Substantia nigra (tissue), 51 donors: ENCODE measurements at places on chromosomes 5 and 9.
A peak's percentile ranks its signal among the peaks of the same experiment; 100 is the strongest.

DNA sequence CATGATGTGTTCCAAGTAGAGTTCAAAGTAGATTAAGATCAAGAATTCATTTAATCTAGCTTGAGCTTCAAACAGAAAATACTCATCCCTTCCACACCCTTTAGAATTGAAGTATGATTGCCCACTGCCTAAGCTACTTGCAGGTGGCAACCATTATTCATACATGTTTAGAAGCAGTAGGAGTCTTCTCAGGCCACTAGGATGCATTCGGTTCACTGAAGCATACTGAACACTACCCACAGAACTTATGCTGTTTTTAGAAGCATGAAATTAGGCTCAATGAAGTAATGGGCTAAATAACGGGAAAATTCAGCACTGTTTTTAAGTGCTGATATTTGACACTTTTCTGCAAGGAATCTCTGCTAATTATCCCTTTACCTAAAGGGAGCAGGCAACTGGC lies 263.4 kb downstream of the DEPDC1B start:
- no peak for DNase-seq

- DNase-seq = no peak
Measured at GRCh38 chr9:96071076-96071814, 195.8 kb downstream of the ERCC6L2 start.

- no peak for DNase-seq
Measured at GRCh38 chr5:60352992-60353599, 346.9 kb downstream of the DEPDC1B start.

DNA sequence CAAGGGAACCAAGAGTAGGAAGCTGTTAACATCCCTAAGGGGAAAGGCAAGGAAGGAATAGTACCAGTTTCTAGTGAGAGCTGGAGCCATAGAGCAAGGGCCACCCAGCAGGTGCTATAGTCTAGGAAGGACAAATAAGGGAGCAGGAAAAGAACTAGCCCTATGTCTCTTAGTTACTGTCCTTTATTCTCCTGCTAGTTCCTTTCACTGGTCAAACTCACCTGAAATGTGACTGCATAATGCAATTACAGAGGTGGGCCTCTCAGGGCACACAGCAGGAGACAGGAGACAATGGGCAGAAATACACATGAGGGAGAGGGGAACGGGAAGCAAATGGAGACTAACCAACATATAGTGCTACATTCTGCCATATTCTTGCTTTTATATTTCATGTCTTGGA lies 26.7 kb upstream of the FRMPD1 start:
- no peak for DNase-seq

GRCh38 chr5:1527533-1528205 lies 3.9 kb upstream of the LPCAT1 start:
- DNase-seq = no peak

- DNase-seq = no peak
Measured at GRCh38 chr9:16143947-16144890, 591.4 kb downstream of the CCDC171 start.

DNA sequence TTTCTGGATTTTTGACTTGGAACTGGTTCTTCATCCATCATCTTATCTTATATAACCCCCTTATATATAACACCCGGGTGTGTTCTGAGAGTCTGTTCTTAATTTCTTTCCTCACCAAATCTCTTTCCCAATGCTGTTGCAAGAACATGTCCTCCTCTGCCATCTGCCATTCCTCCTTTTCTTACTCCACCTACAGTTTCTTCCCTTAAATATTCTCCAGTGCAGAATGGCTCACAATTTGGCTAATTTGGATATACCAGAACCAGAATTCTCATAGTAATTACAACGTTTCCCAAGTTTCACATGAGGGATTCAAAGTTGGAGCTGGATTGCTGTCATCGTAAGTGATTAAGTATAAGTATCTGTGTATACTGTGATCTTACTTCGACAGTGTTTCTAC lies 28.0 kb downstream of the SKP2 start:
- no peak for DNase-seq

- no peak for DNase-seq
Measured at GRCh38 chr5:4882186-4882585, 257.9 kb upstream of the ADAMTS16 start.

GRCh38 chr5:141816598-141817399 lies 61.4 kb downstream of the PCDH1 start:
- no peak for DNase-seq

GRCh38 chr5:159965031-159965837 lies 43.7 kb upstream of the TTC1 start:
- DNase-seq = peak; percentile 3

GRCh38 chr5:7930011-7930410 lies 61.1 kb downstream of the MTRR start:
- no peak for DNase-seq

- peak; percentile 62 for DNase-seq
Measured at GRCh38 chr5:140351609-140352334, 5.4 kb upstream of the HBEGF start.

- no peak for DNase-seq
Measured at GRCh38 chr5:125306741-125307140, 560.3 kb upstream of the ZNF608 start.

DNA sequence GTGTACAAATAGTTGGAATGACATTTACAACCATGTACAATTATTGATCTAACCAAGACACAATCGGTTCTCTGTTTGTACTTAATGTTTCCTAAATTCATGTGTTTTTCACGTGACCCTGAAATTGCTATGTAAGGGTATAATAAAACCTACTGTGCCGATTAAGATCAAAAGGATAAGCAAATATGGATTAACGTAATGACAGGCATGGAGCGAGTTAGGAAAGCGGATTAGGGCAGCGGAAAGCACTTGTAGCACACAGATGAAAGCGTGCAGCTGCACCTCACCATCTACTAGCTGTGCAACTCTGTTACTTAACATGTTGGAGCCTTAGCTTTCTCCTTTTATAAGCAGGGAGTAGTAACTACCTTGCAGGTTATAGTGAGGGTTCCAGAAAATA lies 38.3 kb upstream of the ZFYVE16 start:
- DNase-seq = no peak

- DNase-seq = no peak
Measured at GRCh38 chr9:91682806-91683205, 259.2 kb upstream of the NFIL3 start.

GRCh38 chr5:24235946-24236345 lies 408.8 kb downstream of the CDH10 start:
- DNase-seq = no peak

DNA sequence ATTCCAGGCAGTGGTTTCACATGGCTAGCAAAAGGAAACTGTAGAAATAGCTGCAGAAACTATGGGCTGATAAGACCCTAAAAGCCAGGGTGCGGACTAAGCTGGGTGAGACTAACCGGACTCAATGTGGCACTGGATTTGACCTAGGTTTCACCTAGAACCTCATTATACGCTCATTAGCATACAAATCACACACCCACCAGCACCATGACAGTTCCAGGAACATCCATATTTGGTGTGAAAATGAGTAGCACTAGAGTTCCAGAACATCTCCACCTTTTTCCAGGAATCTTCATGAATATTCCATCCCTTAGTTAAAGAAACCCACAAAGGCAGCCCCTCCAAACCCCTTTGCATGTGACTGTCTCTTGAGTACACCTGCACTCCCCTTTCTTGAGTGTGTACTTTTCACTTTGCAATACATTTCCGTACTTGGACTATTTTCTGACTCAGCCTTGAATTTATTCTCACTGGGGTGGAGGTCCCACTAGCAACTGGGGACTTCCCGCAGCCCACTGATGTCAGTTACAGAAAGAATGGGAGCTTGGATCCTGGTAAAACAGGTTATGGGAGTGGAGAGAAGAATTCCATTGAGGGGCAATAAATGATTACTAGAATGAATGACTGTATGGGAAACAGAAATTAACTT lies 58.0 kb upstream of the SPATA31C2 start:
- DNase-seq = no peak

DNA sequence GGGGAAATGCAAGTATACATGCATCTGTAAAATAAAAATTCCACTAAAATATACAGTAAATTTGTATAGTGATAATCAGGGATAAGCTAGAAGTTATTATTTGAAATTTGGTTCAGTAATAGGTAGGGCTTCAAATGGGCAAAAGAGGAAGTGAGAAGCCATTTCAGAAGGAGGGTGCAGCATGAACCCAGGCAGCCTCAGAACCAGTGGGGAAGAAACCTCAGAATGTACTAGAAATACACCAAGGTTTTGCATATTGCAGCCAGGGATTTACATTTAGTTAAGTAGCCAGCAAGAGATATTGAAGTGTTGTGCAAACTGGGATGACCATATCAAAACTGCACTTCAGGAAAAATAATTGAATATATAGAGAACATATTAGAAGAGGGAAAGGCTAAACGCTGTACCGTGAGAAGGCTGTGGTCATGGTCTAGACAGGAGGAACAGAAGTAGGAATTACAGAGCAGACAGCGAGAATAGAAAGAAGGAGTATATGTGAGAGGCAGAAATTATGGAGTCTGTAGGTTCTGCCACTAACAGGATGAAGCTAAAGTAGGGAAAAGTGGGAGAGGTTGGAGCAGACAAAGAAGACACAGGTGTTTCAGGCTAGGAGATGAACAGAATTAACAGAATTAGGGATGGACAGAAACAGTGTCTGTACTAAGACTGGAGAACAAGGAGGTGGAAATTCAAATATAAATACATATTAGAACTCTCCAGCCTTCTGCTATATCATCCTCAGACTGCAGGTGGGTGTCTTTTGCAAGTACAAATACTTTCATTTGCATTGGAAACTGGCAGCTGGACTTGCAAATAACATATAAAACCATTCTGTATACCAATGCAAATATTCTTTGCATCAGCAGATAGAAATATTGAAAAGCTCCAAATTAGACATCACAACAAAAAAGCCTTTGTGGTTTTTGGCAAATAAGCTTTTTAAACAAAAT lies 335.6 kb downstream of the ZNF608 start:
- no peak for DNase-seq

DNA sequence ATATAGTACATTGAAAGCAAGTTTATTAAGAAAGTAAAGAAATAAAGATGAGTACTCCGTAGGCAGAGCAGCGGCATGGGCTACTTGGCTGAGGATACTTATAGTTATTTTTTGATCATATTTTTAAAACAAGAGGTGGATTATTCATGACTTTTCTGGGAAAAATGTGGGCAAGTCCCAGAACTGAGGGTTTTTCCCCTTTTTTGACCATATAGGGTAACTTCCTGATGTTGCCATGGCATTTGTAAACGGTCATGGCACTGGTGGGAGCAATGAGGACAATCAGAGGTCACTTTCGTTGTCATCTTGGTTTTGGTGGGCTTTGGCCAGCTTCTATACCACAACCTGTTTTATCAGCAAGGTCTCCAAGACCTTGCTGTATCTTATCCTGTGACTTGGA lies 5.2 kb upstream of the BASP1 start:
- no peak for DNase-seq

DNA sequence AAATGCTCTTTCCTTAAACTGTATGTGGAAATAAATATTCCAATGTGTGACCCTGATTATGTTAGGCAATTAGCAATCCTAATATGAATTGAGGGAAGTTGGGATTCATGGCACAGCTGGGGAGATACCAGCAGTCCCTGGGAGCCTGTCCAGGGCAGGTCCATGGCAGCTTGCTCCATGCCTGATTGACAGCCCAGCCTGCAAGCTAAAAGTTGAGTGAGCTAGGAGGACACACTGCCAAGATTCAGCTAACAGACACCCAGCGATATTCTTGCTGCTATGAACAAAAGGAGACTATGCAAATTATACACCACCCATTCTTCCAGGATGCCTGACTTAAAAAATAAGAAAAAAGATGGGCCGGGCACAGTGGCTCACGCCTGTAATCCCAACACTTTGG lies 6.2 kb downstream of the TGFBI start:
- no peak for DNase-seq

GRCh38 chr5:132943362-132944022 lies 19.9 kb downstream of the AFF4 start:
- DNase-seq = no peak

DNA sequence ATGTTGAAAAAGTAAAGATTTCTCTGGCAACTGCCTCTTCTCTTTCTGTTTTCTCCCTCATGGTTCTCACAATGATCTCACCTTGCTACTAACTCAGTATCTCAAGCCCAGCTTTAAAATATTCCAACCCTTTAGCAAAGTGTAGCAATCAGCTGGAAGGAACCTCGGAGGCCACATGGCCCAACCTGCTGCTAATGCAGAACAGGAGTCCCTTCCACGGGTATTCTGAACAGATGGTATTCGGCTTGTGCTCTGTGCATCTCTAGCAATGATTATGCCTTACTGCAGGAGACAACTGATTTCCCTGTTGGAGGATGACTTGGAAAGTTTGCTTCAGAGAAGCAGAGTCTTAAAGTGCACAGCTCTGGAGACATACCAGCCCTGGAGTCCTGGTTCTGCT lies 151.8 kb upstream of the PPP1R2B start:
- no peak for DNase-seq

DNA sequence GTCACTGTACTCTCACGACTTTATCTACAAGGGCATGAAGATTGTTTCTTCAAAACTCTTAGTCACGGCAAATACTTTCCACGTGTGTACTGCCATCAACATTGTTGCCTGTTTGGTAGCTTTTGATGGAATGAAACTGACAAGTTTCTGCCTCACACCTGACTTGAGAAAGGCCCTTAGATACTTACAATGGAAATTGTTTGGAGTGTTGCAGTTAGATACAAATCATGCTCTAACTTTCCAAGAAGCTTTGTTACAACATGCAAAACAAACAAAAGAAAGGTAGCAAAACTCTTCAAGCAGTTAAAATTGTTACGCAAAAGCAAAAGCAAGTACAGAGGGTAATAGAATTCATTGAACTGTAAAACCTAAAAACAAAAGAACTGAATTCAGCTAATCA lies 91.1 kb upstream of the TLE4 start:
- DNase-seq = no peak

DNA sequence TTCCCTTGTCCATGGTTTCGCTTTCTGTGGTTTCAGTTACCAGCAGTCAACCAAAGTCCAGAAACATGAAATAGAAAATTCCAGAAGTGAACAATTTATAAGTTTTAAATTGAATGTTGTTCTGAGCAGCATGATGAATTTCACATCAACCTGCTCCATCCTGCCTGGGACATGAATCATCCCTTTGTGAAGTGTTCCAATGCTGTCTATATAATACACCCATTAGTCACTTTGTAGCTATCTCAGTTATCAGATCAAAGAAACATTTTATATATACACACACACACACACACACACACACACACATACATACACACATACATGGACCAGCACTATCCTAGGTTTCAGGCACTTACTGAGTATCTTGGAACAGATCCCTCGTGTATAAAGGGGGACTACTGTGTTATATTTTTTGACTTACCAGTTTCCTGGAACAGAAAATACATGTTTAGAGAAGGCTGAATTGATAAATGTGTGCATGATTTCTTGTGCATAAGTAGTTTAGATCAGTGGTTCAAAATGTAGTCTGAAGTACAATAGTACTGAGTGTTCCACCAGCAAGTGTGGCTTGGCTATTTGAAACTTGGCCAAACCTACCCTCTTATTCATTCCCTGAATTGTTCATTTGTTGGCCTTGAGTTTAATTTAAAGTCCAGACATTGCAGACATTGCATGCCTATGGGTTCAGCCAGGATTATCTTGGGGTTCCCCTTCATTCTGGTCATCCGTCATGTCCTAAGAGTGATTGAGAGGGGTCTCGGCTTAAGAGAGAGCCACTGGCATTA lies 510.0 kb downstream of the GADD45G start:
- DNase-seq = no peak

GRCh38 chr9:98363644-98364043 lies 108.2 kb upstream of the TBC1D2 start:
- no peak for DNase-seq

- DNase-seq = no peak
Measured at GRCh38 chr5:136033848-136034247, 5.1 kb downstream of the TGFBI start.
